A549 treated with AZD2906 at 1 μM for 4 hours (cell line): ENCODE measurements at places on chromosomes 1 and 21. TPM values are rescaled to one million over a fixed set of nuclear protein-coding genes. Genes with fewer than 3 reads are reported as not detected.

MYBPHL gene
- not detected in 5 replicates for total RNA-seq

CYP4A22 gene
- total RNA-seq: not detected in 5 replicates

ADAMTS5 gene
- not detected in 5 replicates for total RNA-seq

GBP1 gene
- total RNA-seq: 0.08 to 0.19 TPM (median 0.14 TPM) in 5 replicates

RAB3B gene
- 4.3 to 8.4 TPM (median 4.8 TPM) in 5 replicates for total RNA-seq

SLC45A1 gene
- 8.8 to 12.0 TPM (median 11.0 TPM) in 5 replicates for total RNA-seq

OR2M7 gene
- not detected in 5 replicates for total RNA-seq

DNALI1 gene
- 0.03 TPM in 1 of 5 replicates, not detected in the others for total RNA-seq

OLFML2B gene
- total RNA-seq: 0.49 to 0.64 TPM (median 0.52 TPM) in 5 replicates

PRR9 gene
- total RNA-seq: 0.05 TPM in 1 of 5 replicates, not detected in the others

AMY2B gene
- 0.39 to 0.64 TPM (median 0.47 TPM) in 5 replicates for total RNA-seq

RGS13 gene
- total RNA-seq: not detected in 5 replicates

B3GALT5 gene
- total RNA-seq: 0.08 to 0.18 TPM (median 0.10 TPM) in 5 replicates

OR2T29 gene
- not detected in 5 replicates for total RNA-seq
